HL-60 (cell line): ENCODE measurements at places on chromosomes 11 and 22.

GRCh38 chr11:9571071-9571762 is 2.3 kb upstream of the WEE1 start:
- no peak for DNase-seq

GRCh38 chr11:60918939-60919265 is 4.9 kb downstream of the TMEM109 start:
- no peak for DNase-seq

GRCh38 chr11:75394085-75394840 is 5.1 kb upstream of the RPS3 start:
- no peak for DNase-seq

DNA sequence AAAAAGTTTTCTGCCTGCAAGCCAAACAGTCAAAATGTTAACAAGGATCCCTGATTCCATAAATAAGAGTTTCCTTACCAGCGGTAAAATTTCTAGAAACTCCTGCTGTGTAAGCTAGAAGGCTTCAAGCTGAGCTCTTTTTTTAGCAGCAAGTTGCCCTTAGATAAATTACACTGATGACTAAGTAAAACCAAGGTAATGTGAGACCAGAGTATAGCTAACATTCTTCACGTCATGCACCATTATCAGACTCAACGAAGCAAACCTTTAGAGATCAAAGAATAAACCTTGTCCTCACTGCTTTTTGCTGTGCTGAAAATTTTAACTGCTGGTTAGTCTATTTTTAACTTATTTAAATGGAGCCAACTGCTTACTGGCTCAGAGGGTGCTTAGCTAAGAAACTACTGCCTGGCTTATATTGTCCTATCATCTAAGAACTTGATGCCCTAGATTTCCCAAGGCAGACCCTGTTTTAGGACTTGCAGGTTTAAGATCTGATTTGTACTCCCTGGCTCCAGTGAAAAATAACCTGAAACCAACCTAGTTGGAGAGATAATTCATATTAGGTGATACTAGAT is 900.7 kb downstream of the JRKL start:
- DNase-seq = no peak

DNA sequence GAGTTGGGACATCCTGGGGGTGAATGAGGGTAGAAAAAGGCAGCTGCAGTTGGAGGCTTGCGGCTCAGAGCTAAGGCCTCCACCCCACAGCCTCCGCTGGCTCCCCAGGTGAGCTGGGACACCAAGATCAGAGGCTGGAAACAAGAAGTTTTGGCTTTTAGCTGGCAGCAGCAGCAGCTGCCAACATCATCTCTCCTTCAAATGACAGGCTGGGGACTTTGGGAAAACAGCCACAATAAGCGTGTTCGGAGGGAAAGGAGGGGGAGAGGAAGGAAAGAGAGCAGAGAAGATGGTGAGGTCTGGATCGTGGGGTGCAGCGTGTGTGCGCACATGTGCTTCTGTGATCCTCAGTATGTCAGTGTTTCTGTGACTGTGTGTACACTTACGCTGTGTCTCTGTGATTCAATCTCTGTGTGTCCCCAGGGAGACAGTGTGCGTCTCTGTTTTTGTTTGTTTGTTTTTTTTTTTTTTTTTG is 62.0 kb upstream of the RASD2 start:
- no peak for DNase-seq

GRCh38 chr11:64443001-64443400 is 84.0 kb downstream of the RPS6KA4 start:
- no peak for DNase-seq

GRCh38 chr22:42320443-42321416 is 50.3 kb upstream of the TCF20 start:
- DNase-seq = no peak

- no peak for DNase-seq
These were observed 426.4 kb downstream of the CTTN start for GRCh38 chr11:70824605-70825245.
